ENCODE measurements at places on chromosomes 5 and 9.

GRCh38 chr9:108780942-108781734 lies 74.6 kb downstream of the ACTL7B start:
- DNase-seq, result no peak

DNA sequence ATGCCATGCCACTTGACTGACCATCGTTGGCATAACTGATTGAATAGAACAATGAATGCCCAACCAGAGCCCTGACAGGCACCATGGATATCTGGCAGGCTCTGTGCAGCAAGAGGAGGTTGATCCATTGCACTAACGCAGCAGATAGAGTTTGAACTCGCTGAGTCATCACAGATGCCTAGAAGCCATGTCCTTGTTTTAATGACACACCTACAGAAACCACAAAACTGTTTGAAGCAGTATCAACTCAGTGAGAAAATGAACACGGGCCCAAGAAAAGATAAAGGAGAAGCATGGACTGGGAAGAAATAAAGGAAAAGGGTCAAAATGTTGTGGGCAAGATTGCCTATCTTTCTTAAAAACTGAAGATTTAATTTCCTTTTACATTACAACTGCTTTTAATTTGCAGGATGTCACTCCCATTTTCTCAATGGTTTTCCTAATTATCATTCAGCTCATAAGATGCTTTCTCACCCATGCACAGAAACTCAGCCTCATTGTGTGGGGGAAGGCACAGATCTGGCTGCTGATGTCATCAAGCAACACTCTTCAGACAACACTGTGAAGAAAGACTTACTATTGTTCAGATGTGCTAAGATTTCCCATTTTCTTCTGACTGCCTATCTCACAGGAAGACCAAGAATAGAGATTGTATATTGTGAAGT lies 129.0 kb downstream of the PIK3R1 start:
- DNase-seq, result peak; percentile 16

- no peak for DNase-seq
Measured at GRCh38 chr5:14213813-14214585, 70.9 kb downstream of the TRIO start.

- no peak for DNase-seq
Measured at GRCh38 chr5:96703995-96704394, 41.8 kb downstream of the CAST start.

DNA sequence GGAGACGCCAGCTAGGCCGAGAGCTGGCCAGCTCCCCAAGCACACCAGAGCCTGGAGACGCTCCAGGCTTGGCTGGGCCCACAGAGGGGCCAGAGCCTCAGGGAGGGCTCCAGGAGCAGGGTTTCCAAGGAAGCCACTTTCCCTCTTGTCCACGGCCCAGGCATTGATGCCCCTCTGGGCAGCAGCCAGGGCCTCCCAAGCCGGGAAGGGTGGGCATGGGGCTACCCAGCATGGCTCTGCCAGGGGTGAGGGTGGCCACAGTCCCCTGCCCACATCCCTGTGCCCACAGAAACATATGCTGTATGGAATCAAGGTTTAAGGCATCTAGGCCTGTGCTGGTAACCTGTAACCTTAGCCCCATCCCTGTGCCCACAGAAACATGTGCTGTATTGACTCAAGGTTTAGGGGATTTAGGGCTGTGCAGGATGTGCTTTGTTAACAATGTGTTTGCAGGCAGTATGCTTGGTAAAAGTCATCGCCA lies 1.5 kb upstream of the DPP7 start:
- no peak for DNase-seq

GRCh38 chr5:80961376-80962281 lies 1.5 kb downstream of the RASGRF2 start:
- peak; percentile 68 for DNase-seq

GRCh38 chr9:93013856-93014582 lies 44.5 kb upstream of the SUSD3 start:
- no peak for DNase-seq

All from activated T-cell treated with anti-CD3 and anti-CD28 coated beads, Interleukin-2, amount 50 U/mL, for 72 hours (primary cell).